HCT116 (cell line): ENCODE measurements at places on chromosomes 1 and 21. TPM values are rescaled to one million over a fixed set of nuclear protein-coding genes. Genes with fewer than 3 reads are reported as not detected.

DNA sequence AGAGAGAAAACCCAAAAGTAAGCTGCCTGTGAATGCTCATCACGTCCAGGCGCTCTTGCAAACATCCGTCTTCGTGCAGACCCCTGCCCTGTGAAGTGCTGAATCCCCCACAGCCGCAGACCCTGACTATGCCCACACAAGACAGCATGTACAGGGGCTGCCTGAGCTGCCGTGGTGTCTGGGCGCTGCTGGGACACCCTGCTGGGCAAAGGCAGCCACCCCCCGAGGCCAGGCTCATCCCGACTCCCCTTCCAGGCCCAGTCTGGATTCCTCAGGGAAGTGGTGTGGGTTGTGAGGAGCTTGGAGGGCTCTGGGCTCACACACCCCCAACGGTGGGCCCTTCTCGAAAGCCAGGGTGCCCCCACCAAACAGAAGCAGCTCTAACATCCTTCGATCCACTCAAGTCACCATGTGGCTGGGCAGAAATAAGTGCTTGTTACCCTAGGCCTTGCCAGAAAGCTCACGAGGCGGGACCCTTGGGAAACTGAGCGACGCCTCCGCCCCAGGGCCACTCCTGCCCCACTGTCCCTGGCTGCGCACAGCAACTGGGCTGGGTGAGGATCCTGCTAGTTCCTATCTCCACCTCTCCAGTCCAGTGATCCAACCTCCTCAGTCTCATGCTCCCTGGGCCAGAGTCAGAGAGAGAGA lies 4.8 kb upstream of the WNT9A start:
- no peaks in the 10 kb centered on the region for H3K36me3 ChIP-seq
- no peak for DNase-seq
- H3K4me1 ChIP-seq = peaks cover 22% of the 10 kb centered on the region
- no peak overlapping the region for H3K27ac ChIP-seq

DNA sequence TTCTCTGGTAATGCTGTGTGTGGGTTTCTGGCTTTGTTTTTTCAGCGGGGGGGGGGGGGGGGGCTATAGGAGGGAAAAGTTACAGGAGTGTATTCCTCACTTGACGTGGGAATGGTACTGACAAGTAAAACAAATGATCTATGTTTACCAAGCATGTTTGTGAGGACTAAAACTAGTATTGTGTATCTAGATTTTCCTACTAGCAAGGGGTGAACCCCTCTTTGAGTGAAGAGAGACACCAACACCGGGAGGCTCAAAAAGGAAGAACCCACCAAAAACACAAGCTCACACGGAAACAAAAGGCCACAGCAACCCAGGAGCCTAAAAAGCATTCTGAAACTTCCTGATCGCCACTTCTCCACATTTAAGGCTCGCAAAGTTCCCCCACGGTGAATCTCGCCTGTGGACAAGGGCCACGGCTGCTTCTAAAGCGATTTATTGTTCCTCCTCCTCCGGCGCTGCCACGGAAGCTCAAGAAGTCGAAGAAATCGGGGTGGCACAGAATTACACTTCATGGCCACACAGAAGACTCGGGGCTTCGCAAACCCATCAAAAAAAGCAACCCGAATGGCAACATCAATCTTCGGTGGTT lies 703 bp downstream of the PUM1 start:
- peak overlapping the region; percentile 97 for H3K4me3 ChIP-seq
- no peaks in the 10 kb centered on the region for H3K27me3 ChIP-seq
- peaks cover 17% of the 10 kb centered on the region for H3K4me1 ChIP-seq
- no peak for DNase-seq
- H3K36me3 ChIP-seq = no peaks in the 10 kb centered on the region
- peak overlapping the region; percentile 72 for H3K27ac ChIP-seq

- H3K4me3 ChIP-seq = no peak overlapping the region
- no peak overlapping the region for H3K27ac ChIP-seq
- DNase-seq = no peak
- no peaks in the 10 kb centered on the region for H3K36me3 ChIP-seq
- H3K27me3 ChIP-seq = no peaks in the 10 kb centered on the region
Observed at GRCh38 chr1:48710915-48711314, 65.8 kb downstream of the BEND5 start.

DNA sequence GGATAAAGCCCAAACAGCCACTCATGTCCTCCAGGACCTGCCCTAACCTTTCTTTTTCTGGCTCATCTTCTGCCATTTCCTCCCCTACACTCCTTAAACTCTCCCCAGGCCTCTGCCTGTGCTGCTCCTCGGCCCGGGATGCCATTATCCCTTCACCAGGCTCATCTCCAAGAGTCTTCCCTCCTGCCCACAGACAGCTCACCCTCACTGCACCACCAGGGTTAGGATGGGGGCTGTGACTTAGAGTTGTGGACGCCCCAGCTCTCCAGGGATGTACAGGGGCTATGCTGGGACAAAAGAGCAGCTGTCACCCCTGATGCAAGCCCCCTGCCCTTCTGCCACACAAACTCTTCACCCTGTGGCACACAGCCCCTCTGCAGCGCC lies 32.0 kb downstream of the TTC39A start:
- no peak overlapping the region for H3K27ac ChIP-seq
- H3K4me1 ChIP-seq = peaks cover 23% of the 10 kb centered on the region
- no peaks in the 10 kb centered on the region for H3K36me3 ChIP-seq
- no peak overlapping the region for H3K4me3 ChIP-seq
- no peak for DNase-seq

DNA sequence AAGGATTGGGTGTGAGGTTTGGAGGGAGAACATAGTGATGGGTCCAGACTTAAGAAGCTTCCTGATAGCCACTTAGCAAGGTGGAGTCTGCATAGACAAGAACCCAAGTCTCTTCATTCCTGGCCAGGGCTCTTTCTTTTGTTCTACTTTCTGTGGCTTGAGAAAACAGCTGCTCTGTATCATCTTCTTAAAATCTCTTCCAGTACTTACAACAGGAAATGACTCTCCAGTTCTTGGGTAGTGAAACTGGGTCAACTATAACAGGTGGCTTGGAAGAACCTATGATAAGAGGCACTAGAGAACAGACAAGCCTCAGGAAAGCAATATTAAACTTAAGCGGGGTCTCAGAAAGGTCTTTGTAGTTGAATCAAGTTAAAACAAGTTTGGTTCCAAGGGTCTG lies 148.1 kb upstream of the USP24 start:
- H3K27ac ChIP-seq = no peak overlapping the region
- H3K4me3 ChIP-seq = no peak overlapping the region
- H3K27me3 ChIP-seq = no peaks in the 10 kb centered on the region
- no peak for DNase-seq
- no peaks in the 10 kb centered on the region for H3K4me1 ChIP-seq

- no peak overlapping the region for H3K4me3 ChIP-seq
- no peaks in the 10 kb centered on the region for H3K27me3 ChIP-seq
- no peaks in the 10 kb centered on the region for H3K4me1 ChIP-seq
- DNase-seq = no peak
- H3K27ac ChIP-seq = no peak overlapping the region
Observed at GRCh38 chr1:244952940-244953339, 88.6 kb upstream of the HNRNPU start.

Gene C1QTNF12
- 6.9 TPM for total RNA-seq
